ENCODE measurements at places on chromosomes 16 and 17.

DNA sequence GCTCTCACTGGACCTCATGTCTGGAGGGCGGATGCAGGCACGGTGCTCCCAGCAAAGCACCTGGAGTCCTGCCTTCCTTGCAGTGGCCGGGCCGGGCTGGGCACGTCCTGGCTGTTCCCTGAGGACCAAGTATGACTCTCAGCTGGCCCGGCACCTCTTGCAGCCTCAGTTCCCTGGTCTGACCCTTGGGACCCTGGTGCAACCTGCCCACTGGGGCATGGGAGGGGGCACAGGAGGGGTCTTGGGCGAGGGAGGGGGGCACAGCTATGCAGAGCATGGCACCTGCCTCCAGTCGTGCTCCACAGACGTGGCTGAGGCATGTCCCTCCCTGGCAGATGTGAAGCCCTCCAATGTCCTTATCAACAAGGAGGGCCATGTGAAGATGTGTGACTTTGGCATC, 19.6 kb downstream of the MAP2K3 start:
- no peak for DNase-seq

- no peak for DNase-seq
These were observed 1044.4 kb downstream of the CDH8 start for GRCh38 chr16:60991886-60992285.

DNA sequence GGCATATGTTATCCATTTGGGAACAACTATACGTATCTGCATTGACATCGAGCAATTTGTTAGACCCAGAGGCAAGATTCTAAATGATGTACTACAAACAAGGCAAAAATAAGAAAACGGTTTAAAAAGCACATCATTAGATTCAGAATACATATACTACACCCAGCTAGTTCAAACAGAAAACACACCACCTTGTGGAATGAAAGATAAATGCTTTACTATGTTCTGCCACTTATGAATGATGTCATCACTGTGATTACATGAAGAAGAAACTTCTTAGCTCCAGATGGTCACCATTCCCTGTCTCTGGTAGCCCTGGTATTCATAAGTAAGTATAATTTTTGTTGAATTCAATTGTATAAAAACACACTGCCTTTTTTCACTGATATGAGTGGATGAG, 7.8 kb downstream of the NACA2 start:
- no peak for DNase-seq

DNA sequence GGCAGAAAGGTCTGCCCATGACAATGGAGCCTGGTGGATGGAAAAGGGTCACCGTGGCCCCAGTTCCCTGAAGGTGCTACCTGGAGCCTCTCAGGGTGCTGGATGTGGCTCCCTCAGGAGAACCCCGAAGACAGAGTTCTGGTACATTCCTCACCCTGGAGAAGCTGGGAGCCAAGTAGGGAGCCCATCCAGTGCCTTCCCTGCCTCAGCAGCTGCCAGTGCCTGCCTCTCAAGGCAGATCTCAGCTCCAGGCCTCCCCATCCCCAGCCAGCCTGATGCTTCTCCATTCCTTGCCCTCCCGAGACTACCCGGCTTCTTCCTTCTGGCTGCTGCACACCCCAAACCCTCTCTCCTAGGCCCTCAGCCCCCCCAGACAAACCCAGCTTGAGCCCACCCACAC, 20.5 kb downstream of the SCGB1C2 start:
- DNase-seq = no peak

GRCh38 chr17:880443-881269, 98.5 kb downstream of the MRM3 start:
- DNase-seq = no peak

- no peak for DNase-seq
These were observed 214.3 kb upstream of the CDH11 start for GRCh38 chr16:65336160-65336559.

DNA sequence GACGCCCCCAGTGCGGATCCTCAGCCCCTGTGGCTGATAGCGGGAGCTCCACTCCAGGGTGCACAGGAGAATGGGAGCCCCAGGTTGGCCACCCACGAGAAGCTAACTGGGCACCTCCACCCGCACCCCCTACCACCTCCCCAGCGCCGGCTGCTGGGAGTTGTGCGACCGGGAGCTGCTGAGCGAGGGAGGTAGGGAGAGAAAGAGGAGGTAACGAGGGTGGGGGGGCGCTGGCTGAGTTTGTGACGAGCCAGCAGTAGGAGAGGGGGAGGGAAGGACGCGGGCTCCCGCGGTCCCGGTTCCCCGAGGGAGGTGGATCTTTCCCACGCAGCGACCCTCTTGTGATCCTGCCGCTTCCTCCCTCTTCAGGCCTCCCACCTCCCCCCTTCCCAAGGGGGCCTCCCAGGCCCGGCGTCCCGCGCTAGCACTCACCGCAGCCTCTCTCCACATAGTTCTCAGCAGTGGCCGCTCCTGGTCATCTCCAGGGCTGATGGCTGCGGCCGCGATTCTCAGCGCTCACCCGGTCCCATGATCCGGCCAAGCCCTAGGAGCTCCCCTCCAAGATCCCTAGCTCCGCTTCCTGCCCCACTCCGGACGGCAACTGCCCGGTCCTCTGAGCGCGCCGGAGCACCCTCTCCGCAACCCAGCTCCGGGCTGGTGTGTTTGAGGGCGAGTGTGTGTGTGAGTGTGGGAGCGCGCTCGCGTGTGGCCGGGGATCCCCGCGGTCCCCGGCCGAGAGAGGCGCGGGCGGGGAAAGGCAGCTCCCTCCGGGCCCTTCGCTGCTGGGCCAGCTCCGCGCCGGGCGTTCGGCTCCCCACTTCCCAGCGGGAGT, at the start of gene GRIN2A:
Gene GRIN2A (minus strand): TSS at position 207 of the 832 bp plus-strand sequence. CDS start 2,017 bp downstream, outside the sequence.
- no peak for DNase-seq

DNA sequence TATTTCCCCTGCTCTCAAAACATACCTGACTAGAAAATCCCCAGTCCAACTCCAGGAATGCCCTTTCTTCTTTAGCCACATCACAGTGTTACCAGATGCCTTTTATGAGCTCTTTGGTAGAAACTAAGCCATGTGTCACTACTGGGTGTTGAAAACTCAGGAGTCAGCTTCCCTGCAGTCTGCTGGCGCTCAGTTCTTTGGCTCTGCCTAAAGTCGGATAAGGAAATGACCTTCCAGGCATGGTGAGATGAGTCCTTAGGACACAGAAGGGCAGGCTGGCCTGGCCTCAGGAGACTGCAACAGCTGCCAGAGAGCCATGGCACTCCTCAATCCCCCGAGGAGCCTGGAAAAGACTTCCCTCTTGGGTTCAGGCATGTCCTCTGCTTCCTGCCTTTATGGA, 89.1 kb downstream of the CDH13 start:
- DNase-seq = no peak

DNA sequence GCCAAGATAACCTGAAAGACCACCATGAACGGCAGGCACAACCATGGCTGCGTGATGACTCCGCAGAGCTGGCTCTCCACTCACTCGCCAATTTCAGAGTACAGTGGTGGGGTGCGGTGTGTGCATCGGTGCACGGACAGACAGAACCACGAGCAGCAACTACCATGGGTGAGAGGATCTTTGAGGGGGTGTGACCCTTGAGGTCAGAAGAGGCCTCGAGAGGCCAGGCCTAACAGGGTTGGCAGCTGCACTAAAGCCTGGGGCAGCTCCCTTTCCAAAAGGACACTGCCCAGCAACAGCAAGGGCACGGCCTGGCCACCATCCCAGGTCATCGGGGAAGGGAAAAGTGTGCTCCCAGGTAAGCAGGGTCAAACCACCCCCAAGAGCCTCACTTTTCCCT, 1.9 kb upstream of the ECI1 start:
- no peak for DNase-seq

- DNase-seq = no peak
These were observed 204.9 kb downstream of the C16orf78 start for GRCh38 chr16:49578435-49579024.

DNA sequence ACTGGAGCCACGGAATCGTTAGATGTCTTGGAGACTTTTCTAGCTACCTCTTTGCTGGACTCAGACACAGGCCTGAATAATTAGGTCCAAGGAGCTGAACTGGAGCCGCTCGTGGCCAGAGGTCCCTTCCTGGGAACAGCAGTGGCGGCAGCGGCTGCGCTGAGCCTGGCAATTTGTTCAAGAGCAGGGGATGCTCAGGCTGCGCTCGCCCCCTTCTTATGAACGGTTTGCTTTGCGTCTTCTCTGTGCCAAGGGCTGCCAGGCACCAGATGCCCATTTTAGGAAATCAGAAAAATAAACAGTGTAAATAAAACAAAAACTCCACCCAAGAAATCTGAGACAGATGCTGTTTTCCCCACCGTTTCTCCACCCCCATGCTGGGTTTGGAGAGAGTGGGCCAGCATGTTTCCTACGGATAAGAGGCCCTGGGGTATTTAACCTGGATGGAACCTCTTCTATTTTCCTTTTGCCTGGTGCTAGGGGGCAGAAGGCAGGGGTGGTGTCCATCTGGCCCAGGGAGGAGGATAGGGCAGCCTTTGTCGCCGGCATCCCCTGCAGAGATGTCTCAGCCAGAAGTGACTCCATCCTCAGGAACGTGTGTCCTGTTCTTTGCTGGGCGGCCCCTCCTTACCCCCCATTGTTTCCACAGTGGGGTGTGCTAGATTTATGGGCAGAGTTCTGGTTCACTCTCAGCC, 163.4 kb downstream of the SEC14L1 start:
- DNase-seq = no peak

DNA sequence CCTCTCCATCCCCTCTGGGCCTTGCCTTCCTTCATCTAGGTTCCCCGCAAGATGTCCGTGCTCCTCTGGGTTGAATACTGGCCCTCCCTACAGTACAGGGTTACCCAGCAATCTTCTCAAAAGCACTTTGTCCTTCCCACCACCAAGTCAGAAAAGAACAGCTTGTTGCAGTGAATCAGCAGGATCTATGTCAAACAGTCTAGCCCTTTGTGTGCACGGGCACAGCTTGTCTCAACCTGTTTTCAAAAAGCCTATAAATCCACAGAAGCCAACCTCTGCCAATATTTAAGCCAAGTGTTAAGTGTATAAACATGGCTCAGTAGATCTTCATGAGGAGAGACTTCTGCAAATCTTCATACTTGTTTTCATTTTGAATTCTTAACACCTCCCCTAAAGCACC, 25.2 kb downstream of the C17orf67 start:
- DNase-seq = no peak

DNA sequence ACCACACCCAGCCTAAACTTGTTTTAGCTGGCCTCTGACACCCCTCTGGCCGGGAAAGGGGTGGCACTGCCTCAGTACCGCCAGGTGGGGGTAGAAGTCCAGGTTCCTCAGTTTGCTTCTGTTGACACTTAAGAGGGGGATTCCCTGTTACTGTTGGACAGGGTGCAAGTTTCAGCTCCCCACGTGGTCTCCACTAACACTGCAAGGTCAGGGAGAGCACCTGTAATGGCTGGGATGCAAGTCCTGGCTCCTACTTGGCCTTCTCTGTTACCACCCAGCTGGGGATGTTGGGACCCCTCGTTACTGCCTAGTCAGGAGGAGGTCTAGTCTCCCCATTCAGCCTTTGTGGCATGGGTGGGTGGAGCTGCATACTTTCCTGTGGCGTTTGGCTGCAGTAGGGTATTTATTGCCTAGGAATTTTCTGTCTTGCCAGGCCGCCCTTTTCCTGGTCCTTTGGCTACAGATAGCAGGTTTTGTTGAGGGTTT, 10.6 kb upstream of the MFAP4 start:
- no peak for DNase-seq

DNA sequence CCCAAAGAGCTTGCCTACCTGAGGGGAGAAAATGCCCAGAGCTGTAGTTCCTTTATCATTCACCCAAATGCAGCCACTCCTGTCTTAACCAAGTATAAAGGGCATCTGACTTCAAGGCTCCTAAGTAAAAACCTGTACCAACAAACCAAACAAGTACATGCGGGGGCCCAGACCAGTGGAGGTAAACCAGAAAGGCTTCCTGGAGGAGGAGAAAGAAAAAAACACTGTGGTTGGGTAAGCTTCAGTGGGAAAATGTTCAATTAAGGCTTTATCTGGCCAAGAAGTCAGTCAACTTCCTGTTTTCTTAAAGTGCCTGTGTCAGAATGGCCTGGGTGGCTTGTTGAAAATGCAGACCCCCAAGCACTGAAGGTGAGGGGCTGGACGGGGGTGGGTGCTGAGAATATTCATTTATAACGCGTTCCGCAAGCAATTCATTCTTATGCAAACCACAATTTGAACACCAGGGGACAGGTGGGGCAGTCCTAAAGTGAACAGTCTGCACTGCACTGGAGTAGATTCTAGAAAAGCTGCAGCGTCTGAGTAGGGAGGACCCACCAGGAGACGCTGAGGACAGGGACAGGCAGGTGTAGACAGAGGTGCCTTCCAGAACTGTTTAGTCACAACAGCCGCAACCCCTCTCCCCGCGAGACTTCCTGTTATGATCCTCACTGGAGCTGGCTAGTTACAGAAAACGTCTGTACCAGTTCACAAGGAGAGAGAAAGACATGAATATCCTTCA, 467.1 kb downstream of the SOX9 start:
- no peak for DNase-seq

DNA sequence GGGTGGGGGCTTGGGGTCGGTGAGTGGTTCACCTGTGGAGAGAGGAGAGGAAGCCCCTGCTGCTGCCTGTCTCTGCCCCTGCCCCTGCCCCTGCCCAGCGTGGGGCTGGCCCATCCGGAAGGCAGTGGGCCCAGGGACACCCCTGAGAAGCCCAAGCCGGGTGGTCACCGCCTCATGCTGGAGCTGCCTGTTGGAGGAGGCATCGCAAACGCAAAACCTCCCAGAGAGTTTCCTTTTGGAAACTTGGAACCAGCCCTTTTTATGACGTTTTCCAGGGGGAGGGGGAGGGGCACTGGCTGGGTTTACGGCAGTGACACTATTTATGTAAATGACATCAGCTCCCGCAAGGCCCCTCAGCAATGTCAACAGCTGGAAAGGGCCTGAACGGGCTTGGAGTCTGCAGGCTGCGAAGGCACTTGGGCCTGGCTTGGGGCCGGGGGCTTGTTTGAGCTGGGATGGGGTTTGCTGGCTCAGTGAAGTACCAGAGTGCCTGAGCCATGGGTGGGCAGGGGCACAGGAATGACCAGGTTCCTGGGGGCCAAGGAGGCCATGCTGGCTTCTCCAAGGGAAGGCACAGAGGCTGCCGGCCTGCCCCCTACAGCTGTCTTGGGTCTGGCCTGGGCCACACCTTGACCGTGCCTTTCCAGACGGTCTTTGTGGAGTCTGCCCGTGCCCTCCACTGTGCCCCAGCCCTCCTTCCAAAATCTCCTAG, 219.5 kb downstream of the NTN1 start:
- no peak for DNase-seq

- no peak for DNase-seq
These were observed 11.8 kb downstream of the SLC9A5 start for GRCh38 chr16:67260426-67261063.

DNA sequence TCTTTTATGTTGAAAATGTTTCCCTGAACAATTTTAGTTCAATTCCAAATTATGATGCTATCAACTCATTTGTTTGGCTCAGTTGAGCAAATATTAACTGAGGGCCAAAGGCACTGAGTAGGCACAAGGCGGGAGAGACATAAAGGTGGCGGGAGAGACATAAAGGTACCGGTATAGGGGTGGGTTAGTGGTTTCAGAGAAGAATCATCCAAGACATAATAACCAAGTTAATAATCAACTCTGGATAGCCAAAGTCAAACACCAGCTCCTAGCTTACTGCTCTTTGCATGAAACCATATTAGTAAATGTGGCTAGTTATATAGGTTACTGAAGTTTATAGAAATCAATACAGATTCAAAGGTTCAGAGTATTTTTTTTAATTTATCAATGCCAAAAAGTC, 91.7 kb downstream of the RPGRIP1L start:
- DNase-seq = no peak

GRCh38 chr17:50356892-50357510, 11.1 kb downstream of the XYLT2 start:
- DNase-seq = no peak

- no peak for DNase-seq
These were observed 226.5 kb downstream of the PMP22 start for GRCh38 chr17:15038656-15039055.

- DNase-seq = no peak
These were observed 29.5 kb downstream of the WWOX start for GRCh38 chr16:78128913-78129312.

- no peak for DNase-seq
These were observed 6.5 kb upstream of the PNPO start for GRCh38 chr17:47934856-47935255.
